RPMI7951 (cell line): ENCODE measurements at places on chromosomes 5 and 9. TPM values are rescaled to one million over a fixed set of nuclear protein-coding genes. Genes with fewer than 3 reads are reported as not detected.

DNA sequence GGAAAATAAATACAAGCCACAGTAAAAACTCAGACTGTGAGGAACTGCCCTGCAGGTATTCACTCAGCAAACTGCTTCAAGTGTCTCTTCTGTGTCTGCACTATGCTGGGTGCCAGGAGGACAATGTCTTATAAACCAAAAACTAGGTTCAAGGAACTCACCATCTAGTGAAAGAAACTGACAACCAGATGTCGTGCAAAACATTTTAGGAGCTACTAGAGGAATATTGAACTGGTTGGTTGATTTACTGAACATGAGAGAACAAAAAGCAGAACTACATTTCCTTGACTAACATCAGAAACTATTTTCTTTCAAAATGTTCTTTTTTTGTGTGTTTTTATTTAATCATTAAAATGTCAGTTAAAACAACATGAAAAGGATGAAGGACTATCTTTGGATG, 35.2 kb downstream of the ZNF366 start:
- DNase-seq, result no peak

DNA sequence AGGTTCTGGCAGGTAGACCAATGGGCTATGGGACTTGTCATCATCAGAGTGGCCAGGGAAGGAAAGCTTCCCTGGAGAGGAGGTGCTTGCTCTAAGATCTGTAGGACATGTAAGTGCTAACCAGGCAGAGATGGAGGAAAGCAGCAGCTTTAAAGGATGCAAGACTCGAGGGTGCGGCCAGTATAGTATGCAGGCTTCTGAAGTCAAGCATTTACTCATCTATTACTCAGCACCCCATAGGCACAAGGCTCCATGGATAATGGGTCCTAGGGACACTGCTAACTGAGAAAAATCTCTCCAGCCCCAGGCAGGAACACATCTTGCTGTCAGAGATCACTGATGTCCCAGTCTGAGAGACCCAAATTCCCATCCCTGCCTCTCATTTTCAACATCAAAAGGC, 49.7 kb downstream of the WWC1 start:
- peak; percentile 15 for DNase-seq

DNA sequence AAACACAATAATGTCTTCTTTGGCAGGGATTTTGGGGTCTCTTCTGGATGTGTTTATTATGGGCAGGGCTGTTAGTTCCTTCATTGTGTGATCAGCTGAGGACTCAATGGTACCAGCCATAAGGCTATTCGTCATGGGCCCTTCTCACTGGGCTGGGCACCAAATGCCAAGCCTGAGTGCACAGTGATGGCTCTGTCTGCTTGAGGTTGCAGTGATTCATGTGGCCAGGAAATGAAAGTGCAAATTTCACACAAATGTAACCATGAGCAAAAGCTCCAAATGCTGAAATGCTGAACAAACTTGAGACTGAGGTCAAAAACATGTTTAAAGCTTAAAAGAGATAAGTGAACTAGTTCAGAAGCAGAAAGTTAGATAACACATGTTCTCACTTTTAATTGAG, 191.0 kb downstream of the TARS1 start:
- peak; percentile 81 for DNase-seq

DNA sequence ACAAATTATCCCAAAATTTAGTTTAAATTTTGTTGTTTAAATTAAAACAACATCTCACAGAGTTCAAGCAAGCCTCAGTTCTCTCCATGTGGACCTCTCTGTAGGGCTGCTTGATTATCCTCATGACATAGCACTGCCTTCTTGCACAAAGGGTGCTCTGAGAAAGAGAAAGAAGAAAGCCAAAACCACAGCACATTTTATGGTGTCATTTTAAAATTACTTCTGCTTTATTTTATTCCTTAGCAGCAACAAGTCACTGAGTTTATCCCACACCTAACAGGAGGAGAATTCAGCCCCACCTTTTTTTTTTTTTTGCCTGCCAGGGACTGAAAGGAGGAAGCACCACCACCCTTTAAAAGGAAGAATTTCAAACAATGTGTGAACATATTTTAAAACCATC, 12.8 kb upstream of the KCNV2 start:
- DNase-seq, result no peak

DNA sequence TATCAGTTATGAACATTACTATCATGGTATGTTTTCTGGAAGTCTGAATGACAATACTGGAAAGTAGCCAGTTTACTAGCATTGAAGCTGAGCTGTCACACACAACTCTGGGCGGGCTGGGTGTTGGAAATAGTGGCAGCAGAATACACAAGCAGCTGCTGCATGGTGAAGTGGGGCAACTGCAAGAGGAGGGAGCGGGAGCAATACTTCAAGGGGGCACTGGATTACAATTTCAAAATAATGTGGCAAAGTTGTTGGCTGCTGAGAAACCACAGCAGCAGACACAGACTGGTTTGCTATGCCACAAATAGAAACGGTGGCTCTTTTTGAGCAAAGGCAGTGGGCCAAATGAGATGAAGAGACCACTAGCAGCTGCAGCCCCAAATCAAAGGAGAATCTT, 350.2 kb downstream of the KIAA0825 start:
- no peak for DNase-seq

DNA sequence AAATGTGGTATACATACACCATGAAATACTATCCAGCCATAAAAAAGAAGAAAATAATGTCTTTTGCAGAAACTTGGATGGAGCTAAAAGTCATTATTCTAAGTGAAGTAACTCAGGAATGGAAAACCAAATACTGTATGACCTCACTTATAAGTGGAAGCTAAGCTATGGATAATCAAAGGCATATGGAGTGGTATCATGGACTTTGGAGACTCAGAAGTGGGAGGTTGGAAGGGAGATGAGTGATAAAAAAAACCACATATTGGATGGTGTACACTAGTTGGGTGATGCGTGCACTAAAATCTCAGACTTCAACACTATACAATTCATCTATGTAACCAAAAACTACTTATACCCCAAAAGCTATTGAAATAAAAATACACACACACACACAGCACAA, 24.5 kb downstream of the ADAMTS12 start:
- DNase-seq, result peak; percentile 43

Gene SPAAR
- total RNA-seq, result not detected in 2 replicates

Gene MSX2
- total RNA-seq, result 3.8 and 5.8 TPM in 2 replicates

Gene C5orf58
- 0.68 TPM in 1 of 2 replicates, not detected in the other for total RNA-seq

Gene CCNJL
- total RNA-seq, result 2.3 and 3.0 TPM in 2 replicates

Gene CCDC152
- total RNA-seq, result 0.60 and 0.78 TPM in 2 replicates

Gene COL27A1
- 2.8 and 4.7 TPM in 2 replicates for total RNA-seq
